ENCODE measurements at places on chromosomes 3 and 15.

DNA sequence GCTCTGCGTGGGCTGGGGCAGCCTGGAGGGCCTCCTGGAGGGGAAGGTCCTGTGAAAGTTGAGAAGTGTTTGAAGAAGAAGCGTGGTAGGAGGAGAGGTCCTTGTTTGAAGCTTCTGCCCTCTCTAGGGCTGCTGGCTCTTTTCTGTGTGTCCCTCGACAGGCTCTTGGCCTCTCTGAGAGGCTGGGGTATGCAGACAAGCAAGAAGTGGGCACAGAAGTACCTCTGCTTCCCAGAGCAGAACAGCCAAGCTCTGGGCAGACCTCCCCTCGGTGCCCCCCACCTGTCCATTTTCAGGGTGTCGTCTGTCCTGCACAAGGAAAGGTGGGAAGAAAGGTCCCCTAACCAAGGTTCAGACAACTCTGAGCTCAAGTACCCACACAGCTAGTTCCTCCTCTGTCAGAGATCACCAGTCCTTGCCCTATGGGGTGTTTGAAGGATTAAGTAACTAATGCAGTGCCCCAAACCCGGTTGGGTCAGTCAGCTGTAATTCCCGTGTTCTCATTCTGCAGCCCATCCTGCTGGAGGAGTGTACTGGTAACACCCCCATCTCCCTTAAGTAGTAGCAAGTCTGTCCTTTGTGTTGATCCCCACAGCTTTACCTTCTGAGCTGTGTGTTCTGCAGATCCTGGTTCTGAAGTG lies 6.3 kb downstream of the CSK start:
- no peak for DNase-seq

GRCh38 chr3:39641274-39641673 lies 168.1 kb upstream of the MYRIP start:
- no peak for DNase-seq

GRCh38 chr3:36649125-36649524 lies 115.2 kb downstream of the DCLK3 start:
- no peak for DNase-seq

DNA sequence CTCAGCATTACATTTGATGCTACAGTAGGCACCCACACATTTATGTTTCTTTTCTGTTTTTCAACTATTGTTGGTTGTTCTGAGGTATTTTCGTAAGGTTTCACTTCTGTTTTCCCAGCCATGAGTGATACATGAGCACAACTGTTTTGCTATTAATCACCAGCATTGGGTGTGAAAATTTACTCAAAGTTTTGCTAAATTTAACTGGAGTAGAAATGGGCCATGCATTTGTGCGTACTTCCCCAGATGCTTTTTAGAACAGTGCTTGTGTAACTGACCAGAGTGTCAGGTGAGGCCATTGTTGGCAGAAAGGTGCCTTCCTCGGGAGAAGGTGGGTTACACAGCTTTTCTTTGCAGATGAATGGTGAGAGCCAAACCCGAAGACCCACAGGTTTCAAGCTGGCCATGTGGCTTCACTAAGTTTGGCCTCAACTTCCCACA lies 70.4 kb downstream of the ST6GAL1 start:
- DNase-seq = no peak

DNA sequence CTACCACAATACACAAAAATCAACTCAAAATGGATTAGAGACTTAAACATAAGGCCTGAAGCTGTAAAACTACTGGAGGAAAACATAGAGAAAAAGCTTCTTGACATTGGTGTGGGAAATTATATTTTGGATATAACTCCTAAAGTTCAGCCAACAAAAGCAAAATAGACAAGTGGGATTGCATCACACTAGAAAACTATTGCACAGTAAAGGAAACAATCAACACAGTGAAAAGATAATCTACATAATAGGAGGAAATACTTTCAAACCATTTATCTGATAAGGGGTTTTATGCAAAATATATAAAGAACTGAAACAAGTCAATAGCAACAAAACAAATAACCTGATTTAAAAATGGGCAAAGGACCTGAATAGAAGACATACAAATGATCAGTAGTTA lies 37.6 kb upstream of the TP63 start:
- DNase-seq = no peak

GRCh38 chr15:64285871-64286270 lies 70.1 kb downstream of the CSNK1G1 start:
- no peak for DNase-seq

DNA sequence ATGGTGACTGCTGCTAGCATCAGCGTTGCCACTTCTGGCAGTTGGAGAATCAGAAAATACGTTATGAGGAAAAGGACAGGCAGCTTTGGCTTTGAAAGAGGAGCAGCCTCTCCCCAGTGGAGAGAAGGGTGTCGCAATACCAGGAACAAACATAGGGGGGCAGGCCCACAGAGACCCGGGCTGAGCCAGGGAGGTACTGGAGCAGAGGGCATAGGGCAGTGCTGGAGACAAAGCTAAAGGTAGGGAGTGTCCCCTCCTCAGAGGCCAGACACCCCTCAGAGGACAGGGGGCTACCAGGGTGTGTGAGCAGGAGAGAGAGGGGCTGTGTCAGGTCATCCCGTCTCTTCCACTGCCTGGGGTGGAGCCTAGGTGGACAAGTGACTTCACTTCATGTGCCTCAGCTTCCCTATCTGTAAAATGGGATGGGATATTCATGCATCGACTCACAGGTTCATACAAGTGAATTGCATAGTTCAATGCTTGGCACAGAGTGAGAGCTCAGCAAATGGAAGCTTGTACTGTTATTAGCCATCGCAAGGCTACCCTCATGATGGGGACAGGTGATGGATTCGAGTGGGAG lies 49.7 kb upstream of the LIMD1 start:
- no peak for DNase-seq

- DNase-seq = no peak
These were observed 64.7 kb upstream of the CCDC39 start for GRCh38 chr3:180743813-180744590.

DNA sequence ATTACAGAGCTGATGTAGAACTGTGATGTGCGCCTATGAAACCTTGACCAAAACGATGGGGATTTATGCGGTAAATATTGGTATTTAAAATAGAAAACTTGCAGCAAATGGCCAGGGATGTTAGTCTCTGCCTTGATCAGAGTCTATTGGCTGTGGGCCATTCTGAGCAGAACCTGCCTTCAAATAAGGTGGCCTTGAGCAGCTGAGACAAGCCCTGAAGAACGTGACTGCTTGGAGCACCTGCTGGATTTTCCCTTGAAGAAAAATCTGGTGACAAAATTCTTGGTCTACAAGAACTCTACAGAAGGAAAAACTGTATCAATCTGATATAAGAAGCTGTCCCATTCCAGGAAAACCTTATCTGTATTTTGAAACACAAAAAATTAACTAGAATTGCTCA lies 820.1 kb upstream of the EPHA6 start:
- DNase-seq = no peak

GRCh38 chr3:117958027-117958426 lies 1076.6 kb downstream of the IGSF11 start:
- DNase-seq = no peak

DNA sequence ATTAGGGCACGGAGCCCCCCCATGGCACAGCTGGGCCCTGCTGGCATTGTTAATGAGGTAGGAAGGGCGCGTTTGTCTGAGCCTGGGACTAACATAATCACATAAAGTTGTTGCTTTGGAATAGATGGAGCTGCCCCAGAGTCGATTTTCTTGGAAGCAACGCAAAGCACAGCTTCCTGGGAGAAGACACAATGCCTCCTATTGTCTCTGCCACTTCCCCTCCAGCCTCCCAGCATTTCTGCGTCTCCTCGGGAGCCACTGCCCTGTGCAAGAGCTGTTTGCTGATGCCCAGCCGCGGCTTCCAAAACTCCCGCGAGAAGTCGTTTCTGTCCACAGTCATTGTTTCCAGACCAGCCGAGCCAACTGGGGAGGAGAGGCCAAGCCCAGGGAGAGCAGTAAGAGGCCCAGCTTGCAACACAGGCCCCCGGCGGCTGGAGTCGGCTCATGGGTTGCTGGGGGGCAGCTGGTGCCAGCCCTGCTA lies 18.1 kb upstream of the ALDH1A3 start:
- no peak for DNase-seq

GRCh38 chr15:66891776-66892175 lies 173.6 kb upstream of the SMAD3 start:
- no peak for DNase-seq

GRCh38 chr3:49013738-49014660 lies 4.4 kb downstream of the DALRD3 start:
- no peak for DNase-seq

Data from stimulated activated CD8-positive, alpha-beta memory T cell treated with anti-CD3 and anti-CD28 coated beads, Interleukin-4, amount 100 ng/mL, for 1 hour (primary cell).